Muscle of back (tissue), 13 donors: ENCODE measurements at places on chromosomes 16 and 17. TPM values are rescaled to one million over a fixed set of nuclear protein-coding genes. Genes with fewer than 3 reads are reported as not detected.

- peak; percentile 72 for DNase-seq
Measured at GRCh38 chr17:76710863-76711611, at the start of gene MXRA7. MXRA7 (minus strand) TSS chr17:76710965; CDS start chr17:76710946, 19 bp downstream.

- no peak for DNase-seq
Measured at GRCh38 chr17:79038545-79039135, 14.7 kb downstream of the C1QTNF1 start.

GRCh38 chr16:22360963-22361659 is 13.3 kb downstream of the CDR2 start:
- no peak for DNase-seq

GRCh38 chr17:64783031-64783461 is 120.9 kb upstream of the SMURF2 start:
- DNase-seq: no peak

- peak; percentile 53 for DNase-seq
Measured at GRCh38 chr17:59893676-59894100, 767 bp downstream of the RPS6KB1 start.

- no peak for DNase-seq
Measured at GRCh38 chr16:56514845-56515244, 5.0 kb downstream of the BBS2 start.

DNA sequence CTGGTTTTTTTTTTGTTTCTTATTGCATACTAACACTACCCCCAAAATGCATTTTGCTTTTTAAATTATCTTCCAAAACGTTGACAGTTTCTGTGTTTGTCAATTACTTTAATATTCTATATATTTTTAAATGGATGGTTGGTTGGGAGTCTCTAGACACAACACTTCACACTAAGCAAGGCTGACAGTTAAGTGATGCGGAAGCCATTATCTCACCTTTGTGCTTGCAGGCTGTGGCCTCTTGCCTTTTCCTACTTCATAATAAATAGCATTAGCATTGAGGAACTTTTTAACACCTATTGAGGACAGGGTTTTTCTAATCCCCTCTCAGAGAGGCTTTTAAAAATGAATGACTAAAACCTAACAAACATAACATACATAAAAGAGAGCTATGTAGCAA is 280.8 kb upstream of the TBX2 start:
- no peak for DNase-seq

- no peak for DNase-seq
Measured at GRCh38 chr17:46106966-46107644, 86.1 kb downstream of the KANSL1 start.

- DNase-seq: no peak
Measured at GRCh38 chr16:78291604-78292003, 192.2 kb downstream of the WWOX start.

- DNase-seq: no peak
Measured at GRCh38 chr17:39596543-39597267, 11.0 kb downstream of the NEUROD2 start.

DNA sequence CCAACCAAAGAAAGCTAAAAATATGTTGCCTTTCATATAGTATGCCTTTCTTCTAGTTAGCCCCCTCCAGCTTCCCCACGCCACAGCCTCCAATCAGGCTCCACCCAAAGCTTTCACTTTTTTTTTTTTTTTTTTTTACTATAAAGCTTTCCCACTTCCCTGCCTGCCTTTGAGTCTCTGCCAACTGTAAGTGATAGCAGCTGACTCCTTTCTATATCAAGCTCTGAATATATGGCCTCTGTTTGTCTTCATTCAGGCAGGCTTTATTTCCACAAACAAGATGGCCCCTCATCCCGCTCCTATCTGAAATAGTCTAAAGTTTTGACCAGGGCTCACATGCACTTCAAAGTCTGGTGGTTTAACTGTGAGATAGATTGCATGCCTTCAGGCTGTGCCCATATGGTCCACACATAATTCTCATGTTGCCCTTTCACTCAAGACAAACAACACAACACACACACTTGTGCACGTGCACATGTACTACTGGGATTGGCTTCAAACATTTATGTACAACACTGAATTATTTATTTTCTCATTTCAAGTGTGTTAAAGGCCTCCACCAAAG is 39.8 kb upstream of the DYNLRB2 start:
- DNase-seq: no peak

The SCGB1C2 gene
- not detected for polyA plus RNA-seq

The KRTAP4-4 gene
- polyA plus RNA-seq: not detected

The FHOD1 gene
- polyA plus RNA-seq: 27.9 TPM
